ENCODE measurements at places on chromosomes 5 and 9.
A peak's percentile ranks its signal among the peaks of the same experiment; 100 is the strongest.

GRCh38 chr9:133199648-133200321, 9.3 kb downstream of the OBP2B start:
- no peak for DNase-seq

DNA sequence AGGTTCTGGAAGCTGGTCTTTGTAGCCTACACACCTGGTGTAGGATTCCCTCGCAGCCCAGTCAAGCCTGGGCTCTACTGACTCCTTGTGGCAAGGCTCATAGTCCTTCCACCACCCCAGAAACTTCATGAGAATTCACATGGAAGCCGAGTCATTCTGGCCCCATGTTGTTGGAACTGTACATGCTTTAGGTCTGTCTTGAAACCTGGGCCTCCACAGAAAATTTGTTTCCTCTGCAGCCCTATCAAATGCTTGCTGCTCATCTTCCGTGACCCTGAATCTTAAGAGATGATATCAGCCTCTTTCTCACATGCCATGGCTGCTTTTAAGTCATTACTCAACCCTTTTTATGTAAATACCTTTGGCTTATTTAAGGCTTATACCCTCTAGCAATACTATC, 113.4 kb upstream of the GRHPR start:
- DNase-seq = peak; percentile 62

DNA sequence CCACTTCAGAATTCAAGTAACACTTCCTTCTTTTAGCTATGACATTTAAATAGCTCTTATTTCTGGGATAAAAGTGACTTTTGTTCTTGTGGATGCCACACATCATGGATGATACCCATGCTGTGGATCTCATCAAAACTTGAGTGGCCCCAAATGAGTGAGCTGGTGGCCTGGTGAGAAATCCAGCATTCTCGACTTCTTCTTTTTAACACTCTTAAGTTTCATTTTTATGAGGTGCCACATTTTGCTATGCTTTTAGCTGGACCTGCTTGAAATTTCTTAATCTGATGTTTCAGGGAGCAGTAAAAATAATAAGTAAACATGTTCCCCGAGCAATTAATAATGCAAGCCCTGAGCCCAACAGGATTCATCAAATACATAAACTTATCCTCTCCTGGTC, 384.8 kb upstream of the MEF2C start:
- DNase-seq = no peak

DNA sequence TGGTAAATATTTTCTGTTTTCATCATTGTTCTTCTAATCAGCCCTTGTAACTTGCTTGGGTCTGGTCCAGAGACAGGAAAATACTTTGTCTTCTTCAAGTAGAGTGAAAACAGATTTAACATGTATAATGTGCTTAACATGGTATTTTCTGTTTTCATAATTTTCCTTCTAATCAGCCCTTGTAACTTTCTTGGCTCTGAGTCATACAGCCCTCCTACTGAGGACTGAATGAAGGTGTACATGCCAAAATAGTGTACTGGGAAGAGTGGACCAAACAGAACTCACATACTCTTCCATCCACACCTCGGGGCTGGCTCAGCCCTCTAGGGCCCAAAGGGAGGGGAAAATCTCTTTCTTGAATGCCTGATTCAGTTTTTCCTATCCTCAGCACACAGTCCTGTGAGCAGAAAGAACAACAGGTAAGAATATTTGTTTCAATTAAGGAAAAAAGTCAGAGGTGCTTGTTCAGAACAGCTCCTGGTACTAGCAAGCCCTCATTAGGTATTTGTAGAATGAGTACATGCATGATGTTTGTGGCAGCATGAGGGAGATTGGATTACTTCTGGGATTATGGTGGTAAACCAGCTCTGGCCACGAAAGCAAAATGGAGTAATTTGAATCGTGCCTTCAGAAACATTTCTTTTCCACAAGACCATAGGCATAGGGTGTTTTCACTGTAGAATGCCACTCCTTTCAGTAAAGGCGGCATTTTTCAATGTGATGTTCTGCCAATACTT, 24.2 kb upstream of the MACIR start:
- no peak for DNase-seq

DNA sequence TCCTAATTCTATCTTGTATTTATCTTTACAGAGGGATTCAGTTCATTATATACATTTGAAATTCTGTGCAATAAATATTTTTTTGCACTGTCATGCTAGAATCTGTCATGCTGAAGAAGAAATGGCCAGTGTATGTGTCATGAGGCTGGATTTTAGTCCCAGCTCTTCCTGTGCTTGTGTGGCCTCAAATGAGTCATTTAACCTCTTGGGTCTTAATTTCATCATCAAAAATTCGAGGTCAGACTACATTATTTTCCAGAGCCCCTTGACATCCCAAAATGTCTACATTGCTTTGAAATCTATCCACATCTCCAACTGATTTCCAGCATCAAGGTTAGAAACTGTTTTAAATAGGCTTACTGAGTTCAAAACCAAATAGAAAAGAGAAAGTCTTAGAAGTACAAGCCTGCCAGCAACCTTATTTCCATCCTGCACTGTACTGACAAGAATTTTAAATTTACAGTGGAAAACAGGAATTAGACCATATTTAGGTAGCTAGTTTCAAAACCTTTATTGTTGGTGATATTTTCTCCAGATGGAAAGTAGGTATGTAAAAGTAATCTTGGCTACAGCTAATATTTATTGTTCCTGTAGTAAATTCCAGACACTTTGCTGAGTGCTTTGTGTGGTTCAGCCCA, 96.7 kb upstream of the MAMDC2 start:
- peak; percentile 7 for DNase-seq

DNA sequence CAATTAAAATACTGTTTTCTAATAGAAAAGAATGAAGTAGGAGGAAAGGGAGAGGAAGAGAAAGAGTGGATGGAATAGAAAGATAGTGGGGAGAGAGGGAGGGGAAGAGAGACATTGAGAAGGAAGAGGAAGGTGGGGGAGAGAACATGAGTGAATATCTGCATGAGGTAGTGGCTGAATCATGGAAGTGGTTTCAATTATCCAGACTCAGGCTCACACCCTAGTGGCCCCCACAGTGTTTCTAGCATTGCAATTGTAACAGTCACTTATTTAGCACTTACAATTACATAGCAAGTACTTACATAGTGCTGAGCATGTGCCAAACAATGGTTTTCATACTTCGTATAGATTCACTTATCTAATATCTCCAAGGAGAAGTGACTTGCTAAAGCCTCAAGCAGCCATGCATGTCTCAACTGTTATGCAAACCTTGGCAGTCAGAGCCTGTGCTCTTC, 72.7 kb downstream of the CAST start:
- no peak for DNase-seq
